T1000 (cell line): ENCODE measurements at places on chromosomes 1 and 21.

DNA sequence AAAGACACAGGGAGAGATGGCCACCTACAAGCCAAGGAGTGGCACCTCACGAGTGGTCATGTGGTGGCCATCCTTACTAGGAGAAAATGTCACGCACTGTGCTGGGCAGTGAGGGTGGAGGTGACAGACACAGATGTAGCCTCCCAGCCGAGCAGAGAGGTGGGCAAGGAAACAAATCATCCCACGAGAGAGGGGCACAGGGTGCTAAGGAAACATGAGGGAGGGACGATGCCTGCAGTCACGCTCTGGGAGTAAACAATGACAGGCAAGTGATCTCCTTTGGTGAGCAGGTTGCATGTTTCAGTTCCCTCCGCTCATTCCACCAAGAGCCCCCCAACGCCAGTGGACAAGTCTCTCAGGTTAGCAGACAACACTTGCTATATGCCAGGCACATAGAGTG lies 65.8 kb downstream of the CD247 start:
- DNase-seq, result no peak

DNA sequence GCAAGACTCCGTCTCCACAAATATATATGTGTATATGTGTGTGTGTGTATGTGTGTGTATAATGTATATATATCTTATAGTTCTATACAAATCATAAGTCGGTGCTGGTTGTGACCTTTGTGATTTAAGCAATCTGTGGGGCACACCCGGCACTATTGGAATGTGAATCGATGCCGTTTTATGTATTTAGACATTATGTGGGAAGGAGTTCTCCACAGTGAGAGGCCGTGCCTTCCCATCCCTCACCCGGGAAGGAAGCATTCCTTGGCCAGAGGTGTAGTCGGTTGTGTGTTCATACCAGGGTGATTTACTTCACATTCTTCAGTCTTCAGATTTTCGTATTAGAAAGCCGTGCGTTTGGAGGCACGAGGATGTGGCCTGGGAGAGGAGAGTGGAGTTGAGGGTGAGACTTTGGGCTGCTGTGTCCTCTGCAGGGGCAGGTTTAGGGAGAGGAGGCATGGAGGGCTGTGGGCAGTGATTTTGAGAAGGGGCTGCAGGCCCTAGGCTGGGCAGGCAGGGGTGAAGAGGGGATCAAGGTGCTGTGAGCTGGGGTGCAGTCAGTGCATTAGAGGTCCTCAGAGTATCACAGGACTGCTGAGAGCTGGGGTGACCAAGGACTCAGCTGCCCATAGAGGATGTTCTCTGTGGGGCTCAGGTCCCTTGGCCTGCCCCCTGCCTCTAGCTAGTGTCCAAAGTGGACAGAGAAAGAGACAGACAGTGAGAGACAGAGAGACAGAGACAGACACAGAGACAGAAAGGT lies 57.7 kb downstream of the TRIM11 start:
- no peak for DNase-seq

DNA sequence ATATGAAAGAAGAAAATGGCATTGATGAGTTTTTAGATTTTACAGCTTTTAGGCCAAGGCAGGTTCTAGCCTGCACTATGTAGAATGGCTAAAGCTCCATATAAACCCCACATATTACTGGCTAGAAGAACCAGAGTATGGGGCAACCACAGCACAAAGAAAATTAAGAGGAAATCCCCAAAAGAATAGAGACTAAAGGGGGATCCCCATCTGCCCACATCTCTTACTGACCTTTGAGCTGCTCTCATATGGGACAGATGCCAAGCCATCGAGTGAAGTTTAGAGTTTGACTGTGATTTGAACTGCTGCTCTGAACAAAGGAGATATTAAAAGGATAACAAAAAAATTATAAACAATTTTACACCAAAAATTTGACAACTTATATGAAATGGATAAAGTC lies 102.2 kb upstream of the HAO2 start:
- DNase-seq, result no peak

DNA sequence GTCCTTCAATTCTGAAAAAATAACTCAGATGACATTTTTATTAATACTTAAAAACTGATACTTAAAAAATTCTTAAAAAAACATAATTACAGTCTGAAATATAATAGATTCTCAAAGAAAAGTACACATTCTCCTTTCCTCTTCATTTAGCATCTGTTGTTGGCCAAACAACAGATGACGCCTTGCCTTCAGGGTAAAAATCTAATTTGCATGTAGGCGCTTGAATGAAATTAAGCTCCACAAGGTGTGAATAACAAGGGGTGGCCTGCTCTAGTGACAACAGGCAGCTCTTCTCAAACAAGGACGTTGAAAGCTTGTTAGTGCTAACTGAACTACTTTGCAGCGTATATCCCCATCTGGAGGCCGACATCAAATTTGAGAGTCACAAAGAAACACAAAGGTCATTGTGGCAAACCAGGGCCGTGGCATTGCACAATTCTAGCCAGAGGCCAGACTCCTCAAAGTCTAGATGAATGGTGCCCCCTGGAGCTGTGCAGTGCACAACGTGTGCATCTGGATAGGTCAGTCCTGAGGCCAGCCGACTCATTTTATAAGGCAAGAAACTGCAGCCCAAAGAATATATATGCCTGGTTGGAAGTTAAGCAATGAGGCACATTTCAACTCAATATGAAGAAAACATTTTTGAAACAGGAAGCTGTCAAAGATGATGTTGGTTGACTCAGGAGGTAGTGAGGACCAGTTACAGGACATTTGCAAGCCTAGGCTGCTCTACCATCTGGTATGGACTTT lies 459.2 kb upstream of the RUNX1 start:
- DNase-seq, result peak; percentile 25

DNA sequence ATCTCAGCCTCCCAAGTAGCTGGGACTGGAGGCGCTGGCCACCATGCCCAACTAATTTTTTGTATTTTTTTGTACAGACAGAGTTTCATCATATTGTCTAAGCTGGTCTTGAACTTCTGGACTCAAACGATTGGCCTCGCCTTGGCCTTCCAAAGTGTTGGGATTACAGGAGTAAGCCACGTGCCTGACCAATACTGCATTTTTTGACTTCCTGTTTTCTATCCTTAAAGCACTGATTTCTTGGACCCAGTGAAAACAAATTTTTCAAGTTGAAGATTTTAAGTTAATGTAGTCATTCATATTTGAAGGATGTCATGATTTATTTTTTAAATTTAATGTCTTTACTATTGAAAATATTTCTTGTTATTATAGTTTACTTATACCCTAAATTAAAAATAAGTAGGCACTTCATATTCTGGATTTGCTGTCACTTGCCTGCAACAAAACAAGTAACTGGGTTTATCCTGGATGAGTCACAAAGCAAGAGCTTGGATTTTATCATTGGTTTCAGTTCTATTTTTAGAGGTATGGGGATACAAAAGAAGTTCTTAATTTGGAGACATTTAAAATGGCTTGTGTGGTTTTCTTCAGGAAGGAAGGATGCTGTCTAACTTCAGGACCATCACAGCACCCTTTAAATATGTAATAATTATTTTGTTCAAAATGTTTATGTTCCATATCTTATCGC lies 2.2 kb upstream of the VPS45 start:
- DNase-seq, result no peak

DNA sequence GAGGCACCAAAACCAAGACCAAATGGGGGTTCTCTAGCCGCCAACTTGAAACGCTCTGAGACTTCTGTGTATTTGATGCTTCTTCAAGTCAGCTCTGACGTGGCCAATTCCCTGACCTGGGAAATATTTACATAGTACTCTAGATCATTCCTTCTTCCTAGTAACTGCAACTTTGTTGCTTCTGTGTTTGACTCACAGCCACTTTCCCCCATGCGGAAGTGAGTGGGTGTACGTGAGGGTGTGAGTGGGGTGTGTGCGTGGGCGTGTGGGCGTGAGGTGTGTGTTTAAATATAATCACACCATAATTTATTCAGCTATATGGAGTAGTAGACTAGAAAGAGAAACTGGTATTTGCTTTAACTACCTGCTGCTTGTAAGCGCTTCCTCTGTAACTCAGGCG lies 111.0 kb downstream of the TAS1R2 start:
- no peak for DNase-seq

- DNase-seq, result no peak
Observed at GRCh38 chr1:180198196-180198595, 31.9 kb upstream of the LHX4 start.

DNA sequence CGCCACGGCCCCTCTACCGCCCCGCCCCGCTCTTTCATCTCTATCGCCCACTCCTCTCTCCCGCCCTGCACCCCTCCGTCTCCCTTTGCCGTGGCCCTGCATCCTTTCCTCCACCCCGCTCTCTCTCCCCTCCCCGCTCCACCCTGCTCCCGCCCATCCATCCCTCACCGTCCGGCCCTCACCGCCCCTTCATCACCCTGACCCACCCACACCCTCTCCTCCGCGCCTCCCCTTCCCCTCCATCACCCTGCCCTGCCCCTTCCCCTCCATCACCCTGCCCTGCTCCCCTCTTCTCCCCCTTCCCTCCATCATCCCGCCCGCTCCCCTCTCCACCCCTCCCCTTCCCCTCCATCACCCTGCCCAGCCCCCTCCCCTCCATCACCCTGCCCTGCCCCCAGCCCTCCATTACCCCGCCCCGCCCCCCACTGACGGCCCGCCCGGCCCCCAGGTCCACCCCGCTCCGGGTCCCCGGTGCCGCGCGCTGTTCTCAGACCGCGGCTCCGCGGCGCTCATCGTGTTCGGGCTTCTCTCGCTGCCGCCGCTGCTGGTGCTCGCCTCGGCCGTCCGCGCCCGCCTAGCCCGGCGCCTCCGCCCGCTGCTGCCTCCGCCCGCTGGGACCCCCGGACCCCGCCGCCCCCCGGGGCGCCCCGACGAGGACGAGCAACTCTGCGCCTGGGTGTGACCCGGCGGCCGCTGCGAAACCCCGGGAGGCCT lies 6.2 kb upstream of the ANKRD65 start:
- no peak for DNase-seq

- DNase-seq, result no peak
Observed at GRCh38 chr1:30264672-30265025, 458.7 kb downstream of the MATN1 start.

DNA sequence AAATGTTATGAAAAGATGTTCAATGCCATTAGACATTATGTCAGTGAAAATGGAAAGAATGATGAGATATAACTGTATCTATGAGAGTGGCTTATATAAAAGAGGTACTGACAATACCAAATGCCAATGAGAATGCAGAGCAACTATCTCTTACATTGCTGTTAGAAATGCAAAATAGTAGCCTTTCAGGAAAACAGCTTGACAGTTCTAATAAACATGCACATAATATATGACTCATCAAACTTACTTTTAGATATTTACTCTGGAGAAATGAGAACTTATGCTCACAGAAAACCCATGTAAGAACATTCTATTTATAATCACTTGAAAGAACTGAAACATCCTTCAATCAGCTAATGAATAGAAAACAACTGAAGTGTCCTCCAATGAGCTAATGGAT lies 996.7 kb upstream of the ADGRL4 start:
- DNase-seq, result no peak

GRCh38 chr1:166813508-166814223 lies 25.6 kb upstream of the POGK start:
- DNase-seq, result no peak

GRCh38 chr21:17834639-17835354 lies 15.6 kb upstream of the C21orf91 start:
- DNase-seq, result no peak

GRCh38 chr1:67361641-67362040 lies 54.0 kb downstream of the IL12RB2 start:
- DNase-seq, result no peak

DNA sequence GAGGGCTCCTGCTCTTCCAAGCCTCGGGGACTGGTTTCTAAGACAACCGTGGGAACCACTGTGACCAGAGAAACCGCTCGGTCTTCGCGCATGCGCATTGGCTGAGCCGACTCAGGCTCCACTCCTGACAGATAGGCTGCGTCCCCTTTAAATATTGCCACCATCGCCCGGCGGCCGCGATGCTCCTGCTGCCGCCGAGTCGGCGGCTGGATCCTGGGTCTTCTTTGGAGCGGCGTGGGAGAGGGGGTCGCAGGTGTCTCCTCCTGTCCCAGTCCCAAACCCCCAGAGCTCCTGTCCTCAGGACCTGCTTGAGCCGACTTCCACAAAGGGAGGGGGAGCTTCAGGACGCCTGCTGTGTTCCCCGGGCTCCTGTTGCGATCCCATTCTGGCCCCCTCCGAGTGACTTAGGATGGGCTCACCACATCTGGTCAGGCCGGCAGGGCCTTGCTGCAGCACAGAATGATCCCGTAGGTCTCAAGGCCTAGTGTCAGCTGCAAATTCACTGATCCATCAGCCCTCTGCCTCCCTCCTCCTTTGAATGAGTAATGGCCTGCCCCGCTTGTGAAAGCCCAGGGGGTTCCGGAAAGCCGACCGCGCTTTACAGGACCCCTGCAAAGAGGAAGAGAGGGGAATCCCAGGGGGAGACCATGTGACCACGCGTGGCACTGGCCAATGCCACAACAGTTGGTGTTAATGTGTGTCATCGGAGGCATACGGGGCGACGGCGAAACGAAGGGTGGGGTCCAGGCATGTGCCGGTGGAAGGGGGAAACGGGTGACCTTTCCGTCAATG lies 683.2 kb upstream of the TPTE start:
- no peak for DNase-seq

- DNase-seq, result no peak
Observed at GRCh38 chr21:14901482-14901958, 163.3 kb downstream of the NRIP1 start.

GRCh38 chr1:246110343-246111219 lies 396.5 kb downstream of the SMYD3 start:
- DNase-seq, result no peak

DNA sequence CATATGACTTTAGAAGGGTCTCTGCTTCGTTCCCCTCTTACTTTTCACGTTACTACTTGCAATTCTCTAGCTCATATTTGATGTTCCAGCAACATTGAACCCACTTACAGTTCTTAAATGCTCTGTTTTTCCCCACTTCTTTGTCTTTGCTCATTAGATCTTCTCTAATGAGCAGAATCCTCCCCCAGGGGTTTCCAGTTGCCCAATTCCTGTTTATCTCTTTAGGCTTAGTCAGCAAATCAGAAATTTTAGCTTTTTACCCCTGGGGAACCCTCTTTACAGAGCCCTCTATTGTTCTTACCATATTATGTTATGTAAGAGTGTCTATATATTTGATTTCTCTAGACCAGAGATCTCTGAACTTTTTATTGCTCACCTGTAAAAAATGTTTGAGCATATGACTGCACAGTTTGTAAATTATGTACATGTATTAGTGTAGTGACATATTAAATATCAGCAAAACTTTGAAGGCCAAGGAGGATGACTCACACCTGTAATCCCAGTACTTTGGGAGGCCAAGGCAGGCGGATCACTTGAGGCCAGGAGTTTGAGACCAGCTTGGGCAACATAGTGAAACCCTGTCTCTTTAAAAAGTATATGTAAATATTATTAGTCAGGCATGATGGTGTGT lies 71.4 kb downstream of the FNBP1L start:
- no peak for DNase-seq

GRCh38 chr1:27098431-27099134 lies 56.3 kb downstream of the SLC9A1 start:
- DNase-seq, result no peak
